ENCODE measurements at places on chromosomes 3 and 15.
A peak's percentile ranks its signal among the peaks of the same experiment; 100 is the strongest.

DNA sequence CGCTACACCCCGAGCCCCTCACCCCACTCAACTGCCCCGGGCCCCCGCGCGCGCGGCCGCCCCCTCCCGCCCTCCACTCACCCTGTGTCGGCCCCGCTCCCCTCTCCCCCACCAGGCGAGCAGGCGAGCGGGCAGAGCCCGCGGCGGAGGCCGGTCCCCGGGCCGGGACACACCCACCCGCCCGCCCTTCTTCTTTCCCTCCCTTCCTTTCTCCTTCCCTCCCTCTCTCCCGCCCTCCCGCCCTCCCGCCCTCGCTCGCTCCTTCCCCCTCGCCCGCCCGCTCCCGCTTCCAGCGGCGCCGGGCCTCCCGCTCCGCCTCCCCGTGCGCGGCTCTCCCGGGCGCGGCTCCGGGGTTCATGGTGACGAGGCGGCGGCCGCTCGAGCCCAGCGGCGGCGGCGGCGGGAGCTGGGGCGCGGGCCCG, at the start of gene CTDSPL:
Gene CTDSPL, plus strand, starts transcription at position 261 of the 422 bp plus-strand sequence. CDS start 320 bp downstream, outside the sequence.
- peak; percentile 36 for DNase-seq

DNA sequence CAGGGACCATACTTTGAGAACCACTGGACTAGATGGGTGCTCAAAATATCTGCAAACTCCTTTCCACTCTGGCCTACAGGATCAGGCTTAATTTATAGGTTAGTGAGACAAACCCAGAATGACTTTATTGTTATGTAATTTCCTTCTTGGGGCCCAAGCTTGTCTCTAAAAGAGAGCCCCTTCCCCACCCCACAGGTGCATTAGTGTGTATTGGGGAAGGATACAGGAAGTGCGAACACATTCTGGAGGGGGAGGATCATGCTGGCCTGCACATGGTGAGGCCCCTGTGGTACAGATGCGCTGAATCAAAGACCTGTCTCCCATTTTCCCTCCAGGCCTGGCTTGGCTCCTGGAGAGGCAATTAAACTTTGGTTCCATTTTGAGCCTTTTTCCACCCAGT, 273.0 kb upstream of the LRTM1 start:
- no peak for DNase-seq

GRCh38 chr3:144524531-144524930, 552.9 kb downstream of the DIPK2A start:
- no peak for DNase-seq

- DNase-seq: no peak
Measured at GRCh38 chr15:90354986-90355385, 2.9 kb downstream of the ZNF774 start.

DNA sequence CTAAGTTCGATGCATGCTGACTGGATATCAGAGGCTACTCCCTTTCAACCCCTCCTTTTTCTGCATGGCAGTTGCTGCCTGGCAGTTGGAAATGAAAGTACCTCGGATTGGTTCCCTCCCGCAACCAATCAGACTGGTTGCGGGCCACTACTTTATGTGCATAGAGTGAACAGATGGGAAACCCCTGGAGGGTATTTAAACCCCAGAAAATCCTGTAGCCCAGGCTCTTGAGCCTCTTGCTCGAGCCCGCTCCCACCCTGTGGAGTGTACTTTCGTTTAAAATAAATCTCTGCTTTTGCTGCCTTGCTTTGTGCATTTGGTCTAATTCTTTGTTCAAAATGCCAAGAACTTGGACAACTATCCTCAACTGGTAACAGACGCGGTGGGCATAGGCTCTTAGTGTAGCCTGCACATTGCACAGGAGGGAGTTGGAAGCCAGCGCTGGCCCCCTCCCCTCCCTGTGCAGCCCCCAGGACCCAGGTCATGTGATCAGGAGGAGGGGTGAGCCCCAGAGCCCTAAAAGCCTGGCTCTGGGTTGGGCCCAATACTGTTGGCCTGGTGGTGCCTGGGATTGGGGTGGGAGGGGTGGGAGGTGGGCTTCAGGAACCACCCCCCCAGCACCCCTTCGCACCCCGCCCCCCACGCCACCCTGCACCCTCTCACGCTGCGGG, 26.8 kb downstream of the RHCG start:
- DNase-seq: no peak

GRCh38 chr3:131386429-131387165, 5.0 kb downstream of the NUDT16 start:
- DNase-seq: peak; percentile 94

DNA sequence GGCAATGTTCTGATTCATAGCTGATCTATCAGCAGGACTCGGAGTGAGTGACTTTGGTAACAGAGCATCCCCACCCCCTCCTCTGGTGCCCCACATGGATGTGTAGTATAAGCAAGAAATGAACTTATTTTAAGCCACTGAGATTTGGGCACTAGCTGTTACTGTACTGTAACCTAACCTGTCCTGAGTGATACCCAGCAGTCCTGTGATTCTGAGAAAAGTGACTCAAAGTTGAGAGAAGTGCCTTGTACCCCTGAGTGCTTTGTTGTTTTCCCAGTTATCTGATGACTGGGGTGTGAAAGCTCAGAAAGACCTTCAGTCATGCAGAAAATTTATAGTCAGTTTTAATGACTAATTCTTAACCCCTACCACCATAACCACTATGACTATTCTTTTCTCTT, 439.9 kb upstream of the RBMS3 start:
- no peak for DNase-seq

Data from suppressor macrophage (primary cell).